A549 treated with CORT108297 at 1 μM for 4 hours (cell line): ENCODE measurements at places on chromosomes 16 and 17. TPM values are rescaled to one million over a fixed set of nuclear protein-coding genes. Genes with fewer than 3 reads are reported as not detected.

Gene CDH3
- 0.12 to 0.60 TPM (median 0.23 TPM) in 5 replicates for total RNA-seq

Gene CLEC18C
- 0.07 to 0.24 TPM (median 0.16 TPM) in 4 of 5 replicates, not detected in the other for total RNA-seq

Gene NACA2
- total RNA-seq, result not detected in 5 replicates

Gene MYH1
- total RNA-seq, result not detected in 5 replicates

Gene MYH2
- total RNA-seq, result not detected in 5 replicates

Gene RCVRN
- total RNA-seq, result not detected in 5 replicates

Gene NFATC2IP
- total RNA-seq, result 21.0 to 32.6 TPM (median 27.8 TPM) in 5 replicates

Gene TK1
- total RNA-seq, result 227 to 285 TPM (median 247 TPM) in 5 replicates

Gene PKD1
- 36.3 to 64.1 TPM (median 59.9 TPM) in 5 replicates for total RNA-seq

Gene TPSAB1
- total RNA-seq, result 0.13 TPM in 1 of 5 replicates, not detected in the others

Gene CRYBA1
- not detected in 5 replicates for total RNA-seq

Gene CIBAR2
- total RNA-seq, result 0.13 to 0.15 TPM in 2 of 5 replicates, not detected in the others

Gene ZSCAN32
- 10.7 to 18.4 TPM (median 15.1 TPM) in 5 replicates for total RNA-seq

Gene DNAI2
- 0.06 to 0.09 TPM in 2 of 5 replicates, not detected in the others for total RNA-seq

Gene SKAP1
- total RNA-seq, result 0.18 to 0.42 TPM (median 0.37 TPM) in 3 of 5 replicates, not detected in the others
